NCI-H187 (cell line): ENCODE measurements at places on chromosomes 7 and 10.

- DNase-seq: no peak
Measured at GRCh38 chr10:123143162-123143824, 4.6 kb upstream of the HMX2 start.

DNA sequence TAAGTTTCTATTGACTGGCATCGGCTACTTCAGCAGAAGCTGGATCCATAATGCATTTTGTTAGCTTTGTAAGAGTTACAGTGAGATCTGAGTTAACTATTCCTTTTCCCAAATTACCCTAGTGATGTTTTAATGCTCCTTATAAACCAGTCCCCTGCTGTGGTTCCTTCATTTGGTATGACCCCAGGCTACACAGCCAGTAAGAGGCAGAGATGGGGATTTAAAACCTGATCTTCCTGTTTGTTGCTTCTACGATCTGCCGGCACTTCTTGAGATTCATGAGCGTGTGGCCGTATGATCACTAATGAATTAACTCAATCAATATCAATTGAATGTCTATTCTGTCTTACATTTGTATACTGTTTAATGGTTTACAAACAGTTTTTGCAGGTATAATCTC lies 86.1 kb downstream of the CACNB2 start:
- DNase-seq: no peak

GRCh38 chr7:54781134-54781920 lies 22.3 kb upstream of the SEC61G start:
- no peak for DNase-seq

DNA sequence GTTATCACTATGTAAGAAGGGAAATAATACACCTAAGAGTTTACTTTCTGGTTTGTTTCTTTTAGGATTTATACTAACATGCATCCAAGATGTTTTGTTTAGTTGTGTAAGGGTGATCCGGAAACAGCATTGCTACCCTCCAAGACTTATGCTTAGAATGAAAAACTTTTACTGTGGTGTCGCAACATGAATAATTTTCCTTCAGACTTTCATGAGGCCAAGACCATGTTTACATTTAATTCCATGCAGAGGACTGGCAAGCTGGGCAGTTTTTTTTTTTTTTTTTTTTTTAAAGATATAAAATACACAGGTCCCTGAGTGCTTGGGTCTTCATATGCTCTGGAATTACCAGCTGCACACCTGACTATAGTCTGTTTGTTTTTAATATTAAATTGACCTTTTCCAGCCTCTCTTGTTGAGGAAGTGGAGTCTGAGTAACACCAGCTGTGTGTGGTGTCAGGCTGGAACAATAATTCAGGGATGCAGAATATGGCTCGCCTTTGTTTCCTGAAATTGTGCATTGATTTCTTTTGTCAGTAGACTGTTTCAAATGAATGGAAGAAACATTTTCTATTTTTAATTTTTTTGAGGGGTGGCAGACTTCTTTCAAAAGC lies 81.7 kb downstream of the ST7 start:
- DNase-seq: no peak

DNA sequence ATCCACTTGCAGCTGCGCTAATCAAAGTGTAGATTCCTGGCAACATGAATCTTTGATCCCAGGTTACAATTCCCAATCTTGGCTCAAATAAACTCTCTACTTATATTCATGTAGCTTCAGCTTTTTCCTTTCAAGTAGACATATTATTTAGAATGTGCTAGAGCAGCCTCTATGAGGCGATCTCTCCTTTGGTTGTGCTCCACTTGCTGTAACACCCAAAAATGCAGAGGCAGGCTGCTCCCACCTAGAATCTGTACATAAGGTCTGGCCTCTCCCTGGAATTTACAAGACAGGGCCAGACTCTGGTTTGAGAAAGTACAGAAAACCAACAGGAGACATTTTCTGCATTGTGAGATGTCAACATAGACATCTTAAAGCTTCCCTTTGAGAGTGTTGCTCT lies 23.1 kb downstream of the ZNF107 start:
- DNase-seq: no peak

- no peak for DNase-seq
Measured at GRCh38 chr7:140176122-140176701, 571 bp downstream of the KDM7A start.

GRCh38 chr10:20147684-20148083 lies 331.5 kb downstream of the PLXDC2 start:
- DNase-seq: no peak

GRCh38 chr7:40780460-40780859 lies 645.7 kb downstream of the SUGCT start:
- DNase-seq: no peak

DNA sequence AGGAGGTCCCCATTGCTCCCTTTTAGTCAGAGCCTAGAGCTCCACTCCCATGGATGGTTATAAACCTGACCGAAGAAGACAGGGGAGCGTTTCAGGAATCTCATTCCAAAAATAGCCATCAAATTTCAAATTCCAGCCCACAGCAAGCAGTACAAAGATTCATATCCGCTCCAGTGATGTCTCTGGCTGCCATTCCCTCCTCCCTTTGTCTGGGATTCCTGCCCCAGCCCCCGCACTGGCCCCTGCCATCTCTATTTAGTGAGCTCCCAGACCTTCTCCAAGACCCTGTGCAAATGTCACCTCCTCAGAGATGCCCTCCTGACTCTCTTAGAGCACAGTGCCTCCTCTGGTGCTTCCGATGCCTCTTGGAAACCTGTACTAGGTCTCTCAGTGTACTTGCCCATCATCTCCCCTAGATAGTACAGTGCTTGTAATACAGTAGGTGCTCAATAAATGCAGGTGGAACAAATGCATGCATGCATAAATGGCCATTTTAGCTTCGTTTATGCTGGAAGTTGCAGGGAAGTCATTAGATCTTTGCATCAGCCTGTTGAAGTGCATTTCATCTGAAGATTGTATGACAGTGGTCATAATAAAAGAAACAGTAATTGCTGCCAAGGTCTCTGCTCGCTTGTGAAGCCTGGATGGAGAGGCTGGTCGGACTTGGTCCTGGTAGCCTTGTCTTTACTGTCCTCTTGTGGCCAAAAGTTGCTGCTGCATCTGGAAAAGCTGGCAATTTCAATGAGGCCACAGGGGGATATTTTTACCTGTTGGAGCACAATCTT lies 32.0 kb upstream of the HABP2 start:
- DNase-seq: no peak

- DNase-seq: no peak
Measured at GRCh38 chr10:68105820-68106219, 3.5 kb upstream of the MYPN start.

- DNase-seq: no peak
Measured at GRCh38 chr10:112526139-112526538, 79.1 kb downstream of the VTI1A start.

DNA sequence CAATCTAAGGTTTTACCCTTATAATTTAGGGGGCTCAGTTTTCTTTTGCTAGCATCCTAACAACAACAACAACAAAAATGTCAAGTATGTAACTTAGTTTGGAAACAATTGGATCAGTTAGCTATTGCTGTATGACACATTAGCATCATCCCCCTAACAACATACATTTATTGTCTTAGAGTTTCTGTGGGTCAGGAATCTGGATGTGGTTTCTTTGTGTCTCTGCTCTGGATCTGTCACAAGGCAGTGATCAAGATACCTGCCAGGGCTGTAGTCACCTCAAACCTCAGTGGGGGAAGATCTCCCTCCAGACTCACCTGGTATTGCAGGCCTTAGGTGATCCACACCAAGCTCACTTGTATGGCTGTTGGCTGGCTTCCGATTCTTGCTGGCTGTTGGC lies 18.3 kb downstream of the CREB5 start:
- no peak for DNase-seq

GRCh38 chr10:19209319-19209718 lies 160.7 kb downstream of the MALRD1 start:
- DNase-seq: no peak

GRCh38 chr10:89792187-89792586 lies 90.8 kb downstream of the KIF20B start:
- no peak for DNase-seq

- DNase-seq: no peak
Measured at GRCh38 chr10:133461841-133462240, 8.1 kb downstream of the SCART1 start.

DNA sequence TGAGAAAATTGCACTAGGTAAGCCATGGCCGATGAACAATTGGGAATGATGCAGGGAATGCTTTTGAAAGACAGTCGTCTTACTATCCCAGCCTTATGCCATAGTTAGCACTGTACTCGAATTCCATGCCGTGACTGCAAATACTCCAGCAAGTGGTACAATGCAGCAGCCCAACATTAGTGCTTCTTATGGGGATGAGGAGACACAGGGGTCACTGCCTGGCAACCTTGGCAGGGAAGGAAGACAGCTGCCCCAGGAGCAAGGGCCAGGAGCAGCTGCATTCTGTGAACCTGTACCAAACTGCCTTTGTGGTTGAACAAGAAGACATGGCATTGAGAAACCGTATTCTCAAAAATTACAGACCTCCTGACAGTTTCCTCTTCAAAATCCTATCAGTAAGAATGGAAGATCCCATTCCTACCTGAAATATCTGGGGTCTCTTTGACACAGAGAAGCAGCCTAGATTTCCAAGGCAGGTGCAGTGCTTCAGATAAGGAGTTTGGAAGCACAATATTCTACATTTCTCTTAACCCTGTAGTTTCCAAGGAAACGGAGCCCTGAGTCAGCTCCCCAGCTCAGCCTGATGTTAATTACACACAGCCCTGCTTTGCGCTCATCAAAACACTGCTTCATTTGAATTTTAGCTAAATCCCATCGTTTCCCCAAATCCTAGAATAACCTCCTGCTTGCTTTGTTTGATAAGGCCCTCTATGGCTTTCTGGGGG lies 49.0 kb upstream of the FRMD4A start:
- DNase-seq: no peak

GRCh38 chr10:49311555-49312236 lies 12.7 kb downstream of the C10orf71 start:
- DNase-seq: no peak

DNA sequence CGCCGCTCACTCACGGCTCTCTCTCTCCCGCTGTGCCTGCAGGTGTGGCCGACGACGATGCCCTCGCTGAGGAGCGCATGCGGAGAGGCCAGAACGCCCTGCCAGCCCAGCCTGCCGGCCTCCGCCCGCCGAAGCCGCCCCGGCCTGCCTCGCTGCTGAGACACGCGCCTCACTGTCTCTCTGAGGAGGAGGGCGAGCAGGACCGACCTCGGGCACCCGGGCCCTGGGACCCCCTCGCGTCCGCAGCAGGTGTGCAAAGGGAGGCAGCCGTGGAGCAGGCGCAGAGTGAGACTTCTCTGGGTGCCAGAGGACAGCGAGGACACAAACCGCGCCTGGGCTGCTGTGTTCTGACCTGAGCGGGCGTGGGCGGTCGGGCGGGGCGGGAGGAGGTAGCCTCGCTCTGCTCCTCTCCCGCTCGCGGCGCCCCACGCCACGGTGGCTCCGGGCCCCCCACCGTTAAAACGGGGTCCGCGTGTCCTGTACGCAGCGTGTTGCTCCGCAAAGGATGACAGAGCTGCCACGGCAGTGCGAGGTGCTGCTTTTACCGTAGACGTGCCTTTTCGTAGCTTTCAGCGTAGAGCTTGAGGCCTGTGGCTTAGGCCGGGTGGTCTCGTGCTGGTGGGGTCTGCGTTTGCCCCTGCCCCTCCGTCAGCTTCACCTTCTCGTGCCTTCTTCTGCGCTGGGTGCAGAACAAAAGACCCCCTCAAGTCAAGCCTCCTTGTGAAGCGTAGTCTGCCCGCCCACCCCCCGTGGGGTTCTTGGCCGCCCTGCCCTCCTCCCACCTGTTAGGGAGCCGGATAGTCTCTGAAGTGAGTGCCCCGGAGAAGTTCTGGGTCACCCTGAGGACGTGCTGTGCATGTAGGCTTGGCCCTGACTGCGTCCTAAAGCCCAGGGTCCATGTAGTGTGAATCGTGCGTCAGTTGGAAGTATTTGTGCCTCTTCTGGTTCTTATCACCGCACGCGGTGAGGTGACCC lies 73.2 kb downstream of the DNAJB6 start:
- no peak for DNase-seq

DNA sequence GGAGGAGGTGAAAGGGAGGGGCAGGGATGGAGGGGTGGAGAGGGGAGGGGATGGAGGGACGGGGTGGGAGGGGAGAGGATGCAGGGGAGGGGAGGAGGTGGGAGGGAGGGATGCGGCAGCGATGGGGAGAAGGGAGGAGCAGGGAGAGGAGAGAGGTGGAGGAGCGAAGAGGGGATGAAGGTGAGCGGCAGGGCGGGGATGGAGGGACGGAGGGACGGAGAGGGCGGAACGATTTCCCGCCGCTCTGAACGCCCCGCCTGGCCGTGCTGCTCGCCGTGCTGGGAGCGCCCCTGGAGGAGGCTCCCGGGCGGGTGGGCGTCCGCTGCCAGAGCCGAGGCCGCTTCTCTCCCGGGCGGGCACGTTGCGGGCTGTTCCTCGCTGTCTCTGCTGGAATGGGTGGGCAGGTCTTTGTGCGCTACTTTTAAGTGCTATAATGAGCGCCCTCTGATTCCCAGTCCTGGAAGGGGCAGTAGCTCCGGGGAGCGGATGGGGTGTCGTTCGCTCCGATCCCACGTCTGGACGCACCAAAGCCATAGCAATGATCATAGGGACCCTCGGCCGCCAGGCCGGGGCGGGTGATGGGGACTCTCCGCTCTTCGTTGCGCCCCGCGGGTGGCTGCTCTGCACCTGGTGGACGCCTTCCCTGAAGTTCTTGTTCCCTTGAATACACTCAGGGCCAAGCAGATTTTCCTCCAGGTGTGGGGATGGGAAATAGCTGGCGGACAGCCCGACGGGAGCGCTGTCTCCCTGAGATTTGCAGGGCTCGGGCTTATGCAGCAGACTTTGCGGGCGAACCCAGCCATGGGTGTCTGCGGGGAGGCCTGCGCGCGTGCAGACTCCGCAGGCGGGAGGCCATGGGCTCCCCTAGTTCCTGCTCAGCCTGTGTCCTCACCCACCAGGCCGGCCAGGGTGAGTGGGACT lies 81.1 kb upstream of the CPXM2 start:
- DNase-seq: no peak

DNA sequence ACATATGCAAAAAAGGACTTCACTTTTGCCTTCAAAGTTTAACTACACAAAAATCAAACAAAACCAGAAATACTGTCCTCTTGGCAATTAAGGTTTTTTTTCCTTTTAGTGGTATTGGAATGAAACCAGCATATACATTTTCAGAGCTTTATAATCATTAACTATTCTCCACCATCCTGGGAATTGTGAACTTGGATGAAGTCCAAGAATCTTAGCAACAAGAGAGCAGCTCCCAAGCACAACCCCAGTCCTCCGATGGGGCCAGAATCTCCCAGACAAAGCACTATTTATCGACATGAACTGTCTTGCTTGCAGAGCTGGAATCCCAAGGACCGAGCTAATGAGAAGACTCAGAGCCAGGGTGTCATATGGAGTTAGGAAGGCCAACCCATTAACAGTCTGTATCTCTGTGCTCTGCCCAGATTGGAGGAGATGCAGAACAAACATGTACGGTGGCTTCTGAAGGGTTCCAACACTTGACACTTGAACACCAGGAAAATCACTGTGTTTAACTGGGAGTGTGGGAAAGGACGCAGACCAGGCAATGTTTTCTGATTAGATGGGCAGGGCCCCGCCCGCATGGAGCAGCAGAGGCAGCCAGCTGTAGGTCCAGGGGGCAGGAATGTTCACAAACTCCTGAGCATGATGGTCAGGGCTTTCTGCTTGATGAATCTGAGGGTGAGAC lies 35.5 kb downstream of the PPP1R3C start:
- DNase-seq: no peak
